KBM-7 (cell line): ENCODE measurements at places on chromosomes 1 and 21.
A peak's percentile ranks its signal among the peaks of the same experiment; 100 is the strongest.

- peak; percentile 62 for DNase-seq
These were observed 6.9 kb downstream of the PINK1 start for GRCh38 chr1:20640183-20640597.

- DNase-seq: no peak
These were observed 44.8 kb upstream of the ZNF326 start for GRCh38 chr1:89949991-89950624.

DNA sequence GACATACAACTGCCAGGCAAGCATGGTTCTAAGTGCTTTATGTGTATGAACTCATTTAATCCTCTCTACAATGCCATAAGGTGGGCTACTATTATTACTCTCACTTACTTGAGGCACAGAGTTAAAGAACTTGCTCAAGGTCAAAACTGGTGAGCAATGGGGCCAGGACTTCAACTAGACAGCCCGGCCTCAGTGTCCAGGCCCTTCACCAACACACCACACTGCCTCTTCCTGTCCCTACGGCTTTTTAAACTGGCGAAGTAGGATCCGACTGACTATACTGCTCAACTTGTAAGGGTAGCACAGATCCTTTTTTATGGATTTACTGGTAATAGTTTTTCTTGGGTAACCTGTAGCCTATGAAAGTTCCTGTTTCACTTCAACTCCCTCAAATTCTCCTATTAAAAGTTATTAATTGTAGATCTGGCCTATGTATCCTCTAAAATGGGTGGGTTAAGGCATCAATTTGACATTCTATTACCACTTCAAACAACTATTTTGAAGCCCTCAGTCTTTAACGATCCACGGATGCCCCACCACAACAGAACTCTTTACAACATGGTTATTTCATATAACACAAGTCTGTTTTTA, 4.3 kb downstream of the ERRFI1 start:
- no peak for DNase-seq

GRCh38 chr1:163072658-163073057, 3.5 kb downstream of the RGS4 start:
- no peak for DNase-seq

- no peak for DNase-seq
These were observed 2143.9 kb downstream of the MRPL39 start for GRCh38 chr21:23463365-23463764.

- DNase-seq: peak; percentile 71
These were observed 61.8 kb upstream of the NBL1 start for GRCh38 chr1:19582318-19582717.

- DNase-seq: no peak
These were observed 632 bp downstream of the TMEM79 start for GRCh38 chr1:156284757-156285156.

- no peak for DNase-seq
These were observed 27.0 kb downstream of the SIM2 start for GRCh38 chr21:36725793-36726386.

GRCh38 chr21:27206368-27206982, 239.6 kb upstream of the ADAMTS5 start:
- DNase-seq: no peak

- DNase-seq: no peak
These were observed 151.3 kb downstream of the ADGRL4 start for GRCh38 chr1:78855258-78855657.

GRCh38 chr1:111214884-111215283, 12.6 kb upstream of the CHI3L2 start:
- DNase-seq: no peak

- DNase-seq: peak; percentile 84
These were observed 7.3 kb downstream of the SH3BGRL3 start for GRCh38 chr1:26287033-26287711.

DNA sequence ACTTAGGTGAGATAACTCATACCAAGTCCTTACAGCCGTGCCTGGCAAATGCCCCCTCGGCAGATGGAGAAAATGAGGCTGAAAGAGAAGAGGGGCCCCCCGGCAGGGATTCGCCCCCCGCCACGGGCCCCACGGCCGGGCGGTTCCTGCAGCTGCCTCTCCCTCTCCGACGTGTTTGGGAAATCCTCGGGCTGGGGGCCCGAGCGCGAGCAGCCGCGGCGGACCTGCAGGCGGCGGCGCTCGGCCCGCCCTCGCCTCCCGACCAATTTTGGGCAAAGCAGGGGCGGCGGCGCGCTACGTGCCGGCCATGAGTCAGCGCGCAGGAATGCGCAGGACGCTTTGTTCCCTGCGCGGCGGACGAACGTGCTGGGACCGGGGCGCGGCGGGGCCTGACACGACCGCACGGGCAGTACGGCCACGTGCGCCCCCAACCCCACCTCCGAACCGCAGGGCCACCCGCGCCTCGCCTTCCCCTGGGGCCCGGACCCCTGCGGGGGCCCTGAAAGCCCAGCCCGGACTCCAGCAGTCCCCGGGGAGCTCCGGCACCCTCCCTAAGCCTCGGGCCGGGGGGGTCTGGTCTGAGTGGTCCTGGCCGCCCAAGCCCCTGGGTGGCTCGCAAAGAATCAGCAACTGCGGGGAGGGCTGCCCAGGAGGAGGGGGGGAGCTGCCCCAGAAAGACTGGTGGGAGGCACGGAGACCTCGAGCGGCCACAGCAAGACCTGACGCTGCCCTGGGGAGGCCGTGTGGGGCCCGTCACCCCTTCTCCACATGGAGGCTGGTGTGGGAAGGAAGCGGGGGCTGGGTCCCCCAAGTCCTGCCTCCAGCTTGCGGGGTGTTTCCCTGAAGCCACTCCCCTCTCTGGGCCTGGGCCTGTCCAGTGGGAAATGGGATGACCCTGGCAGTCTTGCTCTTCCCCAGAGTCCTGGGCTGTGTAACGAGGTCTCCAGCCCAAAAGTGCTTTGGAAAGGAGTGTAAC, 11.9 kb upstream of the EDN2 start:
- peak; percentile 32 for DNase-seq

GRCh38 chr1:96362623-96363022, 359.0 kb upstream of the PTBP2 start:
- peak; percentile 41 for DNase-seq

DNA sequence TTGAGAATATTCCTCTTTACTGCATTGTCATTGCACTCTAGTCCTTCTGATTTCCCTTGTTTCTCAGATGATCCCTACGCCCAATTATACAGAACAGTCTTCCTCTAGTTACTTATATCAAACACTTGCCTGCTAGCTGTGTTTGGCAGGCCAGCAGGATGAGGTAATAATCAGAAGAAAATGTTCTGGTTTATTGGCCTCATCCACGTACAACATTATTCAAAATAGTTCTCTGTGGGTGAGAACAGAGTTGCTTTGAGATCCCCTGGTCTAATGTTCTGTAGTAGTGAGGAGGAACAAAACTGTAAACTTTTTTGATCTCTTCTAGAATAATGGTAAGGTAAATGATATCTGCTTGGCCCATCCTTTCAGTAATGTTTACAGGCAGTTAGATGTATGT, 22.3 kb upstream of the C1orf105 start:
- no peak for DNase-seq

DNA sequence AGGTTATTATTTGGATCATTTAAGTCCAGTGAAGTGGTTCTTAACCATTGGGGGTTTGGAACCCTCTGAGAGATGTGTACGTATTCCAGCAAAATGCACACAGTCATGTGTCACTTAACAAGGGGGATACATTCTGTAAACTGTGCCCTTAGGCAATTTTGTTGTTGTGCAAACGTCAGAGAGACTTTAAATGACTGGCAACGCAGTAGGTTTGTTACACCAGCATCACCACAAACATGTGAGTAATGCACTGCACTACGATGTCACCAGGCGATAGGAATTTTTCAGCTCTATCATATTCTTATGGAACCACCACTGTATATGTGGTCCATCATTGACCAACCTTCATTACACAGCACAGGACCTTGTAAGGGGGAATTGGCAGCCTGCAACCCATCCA, 11.9 kb downstream of the AHCYL1 start:
- DNase-seq: no peak

- no peak for DNase-seq
These were observed 85.2 kb upstream of the TRABD2B start for GRCh38 chr1:48082271-48082962.

DNA sequence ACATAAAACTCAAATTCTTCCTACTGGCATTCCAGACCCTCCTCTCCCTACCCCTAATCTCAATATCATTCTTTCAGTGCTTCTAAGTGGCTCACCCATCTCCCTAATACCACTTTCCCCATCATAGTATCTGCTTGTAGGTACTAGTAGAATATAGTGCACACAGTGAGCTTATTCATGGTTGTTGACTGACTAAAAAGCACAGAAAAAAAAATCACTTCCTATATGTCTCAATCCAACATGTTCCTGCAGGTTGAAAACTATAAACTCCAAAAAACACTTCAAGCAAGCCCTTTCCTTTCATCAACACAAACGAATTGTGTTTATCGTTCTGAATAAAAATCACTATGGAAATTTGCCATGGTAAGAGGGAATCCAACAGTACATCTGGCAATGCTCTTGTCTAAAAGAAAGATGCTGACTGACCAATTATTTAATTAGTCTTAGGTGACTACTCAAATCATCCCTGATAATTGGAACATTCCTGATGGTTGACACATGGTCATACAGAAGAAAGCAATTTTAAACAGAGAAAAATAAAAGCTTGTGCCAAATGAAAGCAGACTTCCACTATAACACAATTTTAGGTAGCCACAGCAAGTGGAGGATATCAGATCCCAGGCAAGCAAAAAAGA, 87.1 kb downstream of the NDUFS5 start:
- DNase-seq: no peak

DNA sequence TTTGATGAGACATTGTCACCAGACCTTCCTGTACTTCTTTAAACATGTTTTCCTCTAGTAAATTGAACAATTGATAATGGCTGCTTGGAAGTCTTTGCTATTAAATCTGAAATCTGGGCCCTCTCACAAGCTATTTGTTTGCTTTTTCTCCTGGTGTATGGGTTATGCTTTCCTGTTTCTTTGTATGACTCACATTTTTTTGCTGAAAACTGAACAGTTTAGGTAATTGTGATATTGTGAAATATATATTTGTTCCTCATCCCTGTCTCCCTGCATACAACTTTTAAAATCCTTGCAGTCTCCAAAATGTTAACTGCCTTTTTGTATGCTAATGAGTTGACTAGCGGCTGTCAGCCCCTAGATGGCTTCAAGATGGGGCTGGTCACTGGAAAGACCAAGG, 61.6 kb downstream of the MAP3K21 start:
- DNase-seq: no peak

DNA sequence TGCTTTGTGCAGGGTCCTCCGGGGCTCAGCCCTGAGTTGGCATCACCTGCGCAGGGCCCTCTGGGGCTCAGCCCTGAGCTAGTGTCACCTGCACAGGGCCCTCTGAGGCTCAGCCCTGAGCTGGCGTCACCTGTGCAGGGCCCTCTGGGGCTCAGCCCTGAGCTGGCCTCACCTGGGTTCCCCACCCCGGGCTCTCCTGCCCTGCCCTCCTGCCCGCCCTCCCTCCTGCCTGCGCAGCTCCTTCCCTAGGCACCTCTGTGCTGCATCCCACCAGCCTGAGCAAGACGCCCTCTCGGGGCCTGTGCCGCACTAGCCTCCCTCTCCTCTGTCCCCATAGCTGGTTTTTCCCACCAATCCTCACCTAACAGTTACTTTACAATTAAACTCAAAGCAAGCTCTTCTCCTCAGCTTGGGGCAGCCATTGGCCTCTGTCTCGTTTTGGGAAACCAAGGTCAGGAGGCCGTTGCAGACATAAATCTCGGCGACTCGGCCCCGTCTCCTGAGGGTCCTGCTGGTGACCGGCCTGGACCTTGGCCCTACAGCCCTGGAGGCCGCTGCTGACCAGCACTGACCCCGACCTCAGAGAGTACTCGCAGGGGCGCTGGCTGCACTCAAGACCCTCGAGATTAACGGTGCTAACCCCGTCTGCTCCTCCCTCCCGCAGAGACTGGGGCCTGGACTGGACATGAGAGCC, 22.7 kb downstream of the COL6A1 start:
- no peak for DNase-seq

GRCh38 chr1:148386617-148387016, 96.5 kb downstream of the PPIAL4G start:
- DNase-seq: no peak

DNA sequence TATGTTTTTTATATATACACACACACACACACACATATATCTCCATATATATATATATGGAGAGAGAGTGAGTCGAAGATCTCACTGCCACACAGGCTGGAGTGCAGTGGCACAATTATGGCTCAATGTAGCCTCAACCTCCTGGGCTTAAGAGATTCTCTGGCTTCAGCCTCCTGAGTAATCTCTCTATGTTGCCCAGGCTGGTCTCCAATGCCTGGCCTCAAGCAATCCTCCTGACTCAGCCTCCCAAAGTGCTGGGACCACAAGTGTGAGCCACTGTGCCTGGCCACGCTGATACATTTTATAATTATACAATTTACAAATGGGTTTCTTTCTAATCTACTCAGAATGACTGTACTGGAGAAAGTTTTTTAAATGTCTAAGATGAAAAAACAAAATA, 664.2 kb downstream of the PTPRC start:
- DNase-seq: no peak

GRCh38 chr1:78839704-78840277, 166.7 kb downstream of the ADGRL4 start:
- DNase-seq: peak; percentile 62

GRCh38 chr21:43929217-43929971, 64.4 kb downstream of the AGPAT3 start:
- DNase-seq: no peak
